ENCODE measurements at places on chromosomes 13 and 19.
A peak's percentile ranks its signal among the peaks of the same experiment; 100 is the strongest.

GRCh38 chr13:79918620-79919019, 422.3 kb downstream of the SPRY2 start:
- no peak for DNase-seq

- DNase-seq = no peak
Measured at GRCh38 chr19:5121266-5122120, 152.6 kb downstream of the KDM4B start.

DNA sequence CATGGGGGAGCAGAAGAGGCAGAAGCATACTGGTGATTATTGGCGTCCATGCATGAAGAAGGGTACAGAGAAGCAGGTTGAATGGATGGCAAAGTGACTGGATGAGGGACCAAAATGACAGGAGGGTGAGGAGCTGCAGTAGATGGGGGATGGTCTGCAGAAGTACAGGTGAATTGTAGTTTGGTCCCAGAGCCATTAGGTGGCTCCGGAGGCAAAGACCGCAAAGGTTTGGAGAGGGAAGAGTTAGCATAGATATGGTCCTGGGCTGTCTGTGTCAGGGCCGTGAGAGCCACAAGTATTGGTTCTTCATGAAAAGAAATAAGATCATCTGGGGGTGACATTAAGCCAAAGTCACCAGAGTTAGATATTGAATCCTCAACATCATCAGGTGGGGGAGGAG, 59.0 kb upstream of the ZNF726 start:
- no peak for DNase-seq

- DNase-seq = no peak
Measured at GRCh38 chr19:7505288-7505681, 10.6 kb upstream of the ZNF358 start.

DNA sequence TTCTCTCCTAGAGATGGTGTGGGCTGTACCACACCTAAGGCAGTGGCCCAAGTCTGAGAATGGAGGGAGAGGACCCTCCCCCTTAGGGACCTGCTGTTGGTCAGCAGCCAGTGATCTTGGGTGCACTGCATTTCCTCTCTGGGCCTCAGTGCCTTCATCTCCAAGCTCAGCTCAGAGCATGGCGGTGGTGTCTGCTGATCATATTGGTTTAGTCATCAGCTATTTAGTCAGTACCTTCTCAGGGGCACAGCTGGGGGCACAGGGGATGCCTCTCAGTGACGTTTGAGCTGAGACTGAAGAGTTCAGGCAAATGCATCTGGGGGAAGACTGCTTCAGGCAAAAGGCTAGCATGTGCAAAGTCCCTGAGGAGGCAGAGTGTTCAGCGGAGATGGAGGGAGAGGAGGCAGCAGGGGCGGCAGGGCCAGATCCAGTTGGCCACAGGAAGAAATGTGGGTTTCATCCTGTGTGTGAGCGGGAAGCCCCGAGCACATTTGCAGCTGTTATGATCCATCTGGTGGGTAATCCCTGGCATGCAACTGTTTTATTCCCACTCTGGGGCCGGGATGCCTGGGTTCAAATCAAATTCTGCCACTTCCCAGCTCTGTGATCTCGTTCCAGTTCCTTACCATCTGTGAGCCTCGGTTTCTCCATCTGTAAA, 15.7 kb upstream of the PGLS start:
- DNase-seq = no peak

DNA sequence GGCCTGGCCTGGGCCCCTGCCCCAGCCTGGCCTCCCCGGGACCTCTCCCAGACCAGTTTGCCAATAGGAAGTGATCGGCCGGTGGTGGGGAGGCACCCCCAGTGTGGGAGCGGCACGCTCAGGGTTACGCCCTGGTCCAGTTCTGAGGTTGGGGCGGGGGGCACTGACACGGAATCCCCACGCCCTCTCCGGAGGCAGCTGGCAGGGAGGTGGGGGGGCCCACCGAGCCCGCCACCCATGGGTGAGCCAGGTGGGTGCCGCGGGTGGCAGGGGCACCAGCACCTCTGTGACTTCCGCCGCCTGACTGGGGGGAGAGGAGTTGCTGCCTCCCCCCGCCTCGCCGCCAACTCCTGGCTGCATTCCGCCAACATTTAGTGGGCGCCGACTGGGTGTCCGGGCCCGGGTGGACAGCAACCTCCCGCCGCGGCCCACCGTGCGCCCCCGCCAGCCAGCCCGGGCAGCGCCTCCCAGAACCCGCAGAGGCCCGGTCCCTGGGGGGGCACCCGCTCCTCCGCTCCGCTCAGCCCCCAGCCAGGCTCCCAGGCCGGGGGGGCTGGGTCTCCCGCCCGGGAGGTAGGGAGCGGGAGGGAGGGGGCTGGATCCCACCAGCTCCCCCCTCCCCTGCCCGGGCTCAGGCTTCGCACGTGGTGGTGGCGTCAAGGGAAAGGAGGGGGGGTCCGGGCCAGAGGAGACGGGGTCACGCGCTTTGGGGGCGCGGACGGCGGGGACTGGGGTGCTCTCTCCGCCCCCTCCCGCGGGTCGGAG, 2.0 kb downstream of the ZBTB7A start:
- peak; percentile 70 for DNase-seq

DNA sequence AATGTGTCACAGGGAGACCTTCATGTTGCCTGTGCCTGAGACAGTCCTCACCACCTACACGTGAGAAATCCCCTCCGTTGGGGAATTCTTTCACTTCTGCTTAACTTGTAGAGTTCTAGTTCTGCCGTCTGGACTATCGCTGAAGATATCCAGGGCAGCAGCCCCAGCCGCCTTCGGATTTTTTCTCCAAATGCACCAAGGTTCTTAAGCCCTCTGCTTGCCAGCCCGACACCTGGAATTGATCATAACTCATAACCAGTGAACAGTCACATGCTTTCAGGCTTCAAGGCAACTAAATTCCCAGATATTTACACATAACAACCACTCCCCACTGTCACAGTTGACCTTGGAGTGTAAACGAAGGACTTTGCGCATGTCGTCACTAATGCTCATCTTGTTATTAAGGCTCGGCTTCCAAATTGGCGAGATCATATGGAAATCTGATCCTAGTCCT, 114.4 kb downstream of the RAB20 start:
- DNase-seq = no peak

- no peak for DNase-seq
Measured at GRCh38 chr13:50731400-50731799, 112.1 kb downstream of the DLEU7 start.

DNA sequence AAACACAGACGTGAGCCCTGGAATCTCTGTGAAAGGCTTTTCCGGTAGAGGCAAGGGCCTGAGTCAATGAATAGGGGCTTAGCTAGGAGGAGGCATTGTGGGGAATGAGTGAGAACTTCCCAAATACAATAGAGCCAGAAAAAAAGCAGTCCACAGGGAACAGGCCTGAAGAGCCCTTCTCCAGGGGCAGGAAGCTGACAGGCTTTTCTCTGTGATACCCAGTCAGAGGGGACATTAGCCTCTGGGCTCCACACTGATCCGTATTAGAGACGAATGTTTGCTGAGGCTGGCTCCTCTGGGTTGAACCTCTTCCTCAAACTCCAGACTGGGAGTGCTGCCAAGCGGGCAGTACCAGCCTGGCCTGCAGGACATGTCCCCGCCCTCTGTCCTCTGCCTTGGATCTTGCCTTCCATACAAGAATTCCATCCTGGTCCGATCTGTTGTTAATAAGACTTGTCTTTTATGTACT, 2.3 kb downstream of the DHRS12 start:
- no peak for DNase-seq

GRCh38 chr19:14310055-14310454, 71.2 kb upstream of the ADGRE5 start:
- no peak for DNase-seq

GRCh38 chr13:60386250-60386649, 10.8 kb upstream of the TDRD3 start:
- no peak for DNase-seq

DNA sequence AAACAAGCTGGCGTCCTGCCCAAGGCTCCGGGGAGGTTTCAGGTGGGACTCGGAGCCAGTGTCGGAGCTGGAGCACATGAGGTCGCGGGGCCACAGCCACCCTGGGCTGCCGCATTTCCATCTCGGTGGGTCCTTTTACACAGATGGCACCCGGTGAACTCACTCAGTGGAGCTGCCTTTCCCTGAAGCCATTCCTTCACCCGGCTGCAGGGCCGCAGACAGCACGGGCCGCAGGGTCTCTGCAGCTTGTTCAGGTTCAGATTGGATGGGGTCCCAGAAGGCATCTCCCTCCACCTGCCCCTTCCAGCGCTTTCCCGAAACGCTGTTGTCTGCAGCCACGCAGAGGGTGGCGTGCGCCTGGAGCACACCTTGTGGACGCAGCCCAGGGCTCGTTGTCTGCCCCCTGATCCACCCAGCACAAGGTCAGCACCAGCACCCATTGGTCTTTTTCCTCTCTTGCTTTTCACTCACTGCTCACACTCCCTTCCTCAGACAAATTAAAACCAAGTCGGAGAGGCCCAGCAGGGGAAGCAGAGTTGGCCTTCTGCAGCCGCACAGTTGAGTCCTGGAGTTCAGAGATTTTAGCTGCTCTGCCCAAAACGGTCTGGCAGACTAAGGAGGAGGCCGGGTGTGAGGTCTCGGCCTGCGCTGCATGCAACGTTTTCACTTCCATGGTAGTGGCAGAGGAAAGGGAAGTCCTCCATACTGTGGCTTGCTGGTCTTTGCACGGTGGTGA, 18.1 kb downstream of the MCF2L start:
- DNase-seq = no peak

- no peak for DNase-seq
Measured at GRCh38 chr19:36061367-36061766, 6.7 kb downstream of the WDR62 start.

- no peak for DNase-seq
Measured at GRCh38 chr19:4277191-4277696, 1.8 kb upstream of the SHD start.

- DNase-seq = no peak
Measured at GRCh38 chr19:6416658-6417405, 7.8 kb downstream of the KHSRP start.

DNA sequence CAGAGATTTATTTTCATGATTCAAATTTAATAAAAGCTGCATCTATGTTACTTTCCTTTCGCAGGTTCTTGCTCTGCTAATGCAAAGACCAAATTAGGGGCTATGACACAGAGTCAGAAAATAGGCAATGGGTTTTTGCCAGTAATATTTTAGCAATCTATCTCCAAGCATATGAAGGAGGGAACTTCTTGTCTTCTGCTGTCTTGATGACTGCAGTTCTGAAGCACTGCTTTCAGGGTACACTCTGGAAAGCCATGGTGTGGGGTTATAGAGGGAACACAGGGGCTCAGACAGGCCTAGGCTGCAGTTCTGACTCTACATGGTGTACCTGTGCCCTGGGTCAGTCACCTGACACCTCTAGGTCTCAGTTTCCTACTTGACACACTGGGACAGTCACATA, 263.4 kb downstream of the DNAJC15 start:
- DNase-seq = no peak

DNA sequence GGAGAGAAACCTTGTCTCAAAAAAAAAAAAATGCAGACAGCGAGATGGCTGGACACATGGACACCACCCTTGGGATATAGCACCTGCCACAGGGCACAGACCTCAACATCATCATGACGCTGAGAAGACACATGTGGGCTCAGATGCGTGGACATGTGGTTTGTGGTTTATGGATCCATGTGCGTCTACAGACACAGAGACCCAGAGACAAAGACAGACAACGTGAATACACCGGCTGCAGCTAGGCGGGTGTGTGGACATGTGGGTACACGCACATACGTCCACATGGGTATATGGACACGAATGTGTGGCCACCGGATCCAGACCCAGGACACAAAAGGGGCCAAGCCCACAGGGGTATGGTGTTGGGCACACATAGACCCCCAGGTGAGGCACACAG, 1.3 kb downstream of the TNFSF14 start:
- peak; percentile 33 for DNase-seq

DNA sequence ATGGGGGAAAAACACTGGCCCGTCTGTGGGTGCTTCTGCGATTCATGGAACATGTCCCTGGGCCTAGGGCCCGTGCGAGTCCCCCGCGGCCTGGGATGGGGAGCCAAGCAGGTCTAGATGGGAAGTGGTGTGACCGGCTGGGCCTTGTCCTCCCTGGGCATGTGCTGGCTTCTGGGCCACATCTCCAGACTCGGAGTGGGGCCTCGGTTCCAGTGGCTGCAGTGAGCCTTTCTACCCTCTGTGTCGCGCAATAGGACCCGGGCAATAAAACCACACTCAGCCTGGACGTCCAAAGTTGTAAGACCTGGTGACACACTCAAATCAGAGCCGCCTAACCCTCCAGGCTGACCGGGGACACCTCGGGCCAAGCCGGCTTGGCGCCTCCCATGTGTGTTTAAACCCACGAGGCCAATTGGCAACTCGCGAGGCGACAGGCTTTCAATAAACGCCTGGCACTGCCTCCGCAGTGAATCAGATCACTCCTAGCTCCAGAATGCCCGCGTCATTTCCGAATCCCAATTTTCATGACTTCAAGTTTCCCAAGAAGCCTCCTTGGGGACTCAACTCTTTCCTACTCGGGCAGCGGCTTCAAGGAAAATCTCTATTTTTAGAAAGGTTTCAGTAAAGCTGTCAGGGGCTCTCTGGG, 57.3 kb downstream of the KLF2 start:
- DNase-seq = no peak

- DNase-seq = peak; percentile 55
Measured at GRCh38 chr19:31349160-31349881, at the start of gene TSHZ3. TSHZ3 (minus strand) TSS chr19:31349436; CDS start chr19:31349219, 217 bp downstream.

DNA sequence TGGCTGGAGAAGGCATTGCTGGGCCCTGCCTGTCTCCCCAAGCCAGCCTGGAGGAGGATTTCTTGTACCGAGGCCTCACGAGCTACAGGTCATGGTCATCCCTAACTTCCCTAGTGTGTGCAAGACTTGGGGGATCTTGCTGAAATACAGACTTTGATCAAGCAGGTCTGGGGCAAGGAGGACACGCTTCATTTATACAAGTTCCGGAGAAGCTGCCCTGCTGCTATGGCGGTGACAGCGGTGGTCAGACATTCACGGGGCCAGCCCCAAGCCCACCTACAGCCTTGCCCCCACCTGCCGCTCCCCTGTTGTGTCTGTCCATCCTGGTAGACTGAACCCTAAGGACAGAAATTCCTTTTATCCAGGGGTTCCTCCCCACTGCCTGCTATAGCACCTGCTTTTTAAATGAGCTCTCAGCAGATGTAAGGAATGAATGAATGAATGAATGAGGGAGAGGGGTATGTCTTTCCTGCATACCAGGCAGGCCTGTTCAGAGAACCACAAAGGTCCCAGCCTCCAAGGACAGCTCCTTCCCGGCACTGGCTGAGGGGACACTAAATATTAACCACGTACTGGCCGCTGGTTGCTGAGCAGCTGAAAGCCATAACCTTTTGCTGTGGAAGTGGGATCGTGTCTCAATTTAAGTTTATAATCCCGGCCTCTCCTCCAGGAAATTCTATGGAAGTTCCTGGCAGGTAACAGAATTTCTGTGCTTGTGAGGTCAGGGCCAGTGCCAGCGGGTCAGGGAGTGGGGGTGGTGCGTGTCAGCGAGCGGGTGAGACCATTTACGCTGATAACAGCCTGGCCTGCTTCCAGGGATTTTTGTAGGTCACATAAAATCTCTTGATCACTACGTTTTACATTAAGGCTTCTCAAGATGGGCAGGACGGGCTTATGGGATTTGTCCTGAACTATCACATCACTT, 27.1 kb downstream of the TSSK6 start:
- peak; percentile 6 for DNase-seq

Measured in CD4-positive, alpha-beta memory T cell (primary cell).